Activated B cell treated with CpG ODN at 0.5 μM for 24 hours (primary cell): ENCODE measurements at places on chromosomes 13 and 19. TPM values are rescaled to one million over a fixed set of nuclear protein-coding genes. Genes with fewer than 3 reads are reported as not detected.

AXL gene
- total RNA-seq: not detected in 2 replicates

CCL25 gene
- not detected in 2 replicates for total RNA-seq

ZNF567 gene
- total RNA-seq: 13.3 and 15.0 TPM in 2 replicates

FAM216B gene
- total RNA-seq: not detected in 2 replicates

PSG3 gene
- not detected in 2 replicates for total RNA-seq

CD22 gene
- 920 and 1,096 TPM in 2 replicates for total RNA-seq

SIRT2 gene
- 28.4 and 32.7 TPM in 2 replicates for total RNA-seq

CAMSAP3 gene
- total RNA-seq: 0.64 and 0.80 TPM in 2 replicates

SLITRK6 gene
- not detected in 2 replicates for total RNA-seq

C3 gene
- total RNA-seq: 0.44 and 0.53 TPM in 2 replicates

CD209 gene
- 0.11 and 0.24 TPM in 2 replicates for total RNA-seq

TUBB4A gene
- 13.2 and 16.8 TPM in 2 replicates for total RNA-seq

IZUMO1 gene
- not detected in 2 replicates for total RNA-seq

TRPC4 gene
- total RNA-seq: not detected in 2 replicates

CDX2 gene
- not detected in 2 replicates for total RNA-seq

YJU2 gene
- 40.7 and 43.0 TPM in 2 replicates for total RNA-seq

C19orf67 gene
- total RNA-seq: not detected in 2 replicates

NLRP8 gene
- total RNA-seq: not detected in 2 replicates

AKAP8 gene
- total RNA-seq: 74.8 and 79.0 TPM in 2 replicates

GRCh38 chr13:97582170-97582569 lies 148.2 kb downstream of the RAP2A start:
- no peak for DNase-seq
- peaks cover 5% of the 10 kb centered on the region for H3K27me3 ChIP-seq
- H3K36me3 ChIP-seq: no peaks in the 10 kb centered on the region
- H3K4me1 ChIP-seq: no peaks in the 10 kb centered on the region

DNA sequence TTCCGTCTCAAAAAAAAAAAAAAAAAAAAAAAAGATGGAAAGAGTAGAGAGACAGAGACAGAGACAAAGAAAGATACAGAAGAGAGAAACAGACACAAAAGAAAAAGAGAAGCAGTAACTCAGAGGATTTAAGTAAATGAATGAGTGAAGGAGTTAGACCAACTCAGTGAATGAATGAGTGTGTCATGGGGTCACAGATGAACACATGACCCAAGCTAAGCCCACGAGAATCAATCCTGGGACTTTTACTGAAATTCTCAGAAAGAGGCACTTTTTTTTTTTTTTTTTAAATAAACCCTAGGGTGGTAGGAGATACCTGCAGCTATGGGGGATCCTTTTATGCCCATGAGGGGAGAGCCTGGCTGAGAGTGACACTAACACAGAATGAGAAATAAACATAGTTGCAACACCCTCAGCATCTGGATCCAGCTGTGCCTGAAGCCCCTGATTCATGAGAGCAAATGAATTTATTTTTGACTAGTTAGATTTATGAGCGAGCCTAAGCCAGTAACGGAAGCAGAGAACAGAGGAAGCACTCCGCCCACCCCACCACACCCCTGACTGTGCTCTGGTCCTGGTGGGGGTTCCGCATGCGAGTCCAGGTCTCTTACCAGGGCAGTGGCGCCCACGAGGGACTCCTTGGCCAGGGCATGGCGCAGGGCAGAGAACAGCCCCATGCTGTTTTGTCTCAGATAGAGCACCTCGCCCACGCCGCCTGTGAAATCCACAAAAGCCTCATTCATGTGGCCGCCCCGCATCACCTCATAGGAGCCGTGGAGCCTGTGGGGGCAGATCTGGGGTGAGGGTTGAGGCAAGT lies 4.6 kb downstream of the CAPN12 start:
- H3K4me3 ChIP-seq: no peak overlapping the region
- H3K36me3 ChIP-seq: no peaks in the 10 kb centered on the region
- DNase-seq: no peak
- H3K27ac ChIP-seq: no peak overlapping the region
- no peaks in the 10 kb centered on the region for H3K27me3 ChIP-seq

- DNase-seq: no peak
- H3K36me3 ChIP-seq: peaks cover 32% of the 10 kb centered on the region
- H3K27ac ChIP-seq: peak overlapping the region; percentile 76
- peak overlapping the region; percentile 8 for H3K4me3 ChIP-seq
- H3K4me1 ChIP-seq: peaks cover 71% of the 10 kb centered on the region
Measured at GRCh38 chr13:51420681-51421490, 31.9 kb downstream of the INTS6 start.

GRCh38 chr13:110925023-110925612 lies 10.2 kb upstream of the ANKRD10 start:
- peaks cover 21% of the 10 kb centered on the region for H3K4me1 ChIP-seq
- no peak for DNase-seq
- peaks cover 13% of the 10 kb centered on the region for H3K27me3 ChIP-seq
- no peak overlapping the region for H3K27ac ChIP-seq
- H3K36me3 ChIP-seq: no peaks in the 10 kb centered on the region
- H3K4me3 ChIP-seq: no peak overlapping the region

- H3K4me1 ChIP-seq: peaks cover 17% of the 10 kb centered on the region
- H3K4me3 ChIP-seq: no peak overlapping the region
- H3K27me3 ChIP-seq: no peaks in the 10 kb centered on the region
Measured at GRCh38 chr19:41409288-41409687, 11.7 kb downstream of the BCKDHA start.

GRCh38 chr19:15210323-15210781 lies 9.6 kb upstream of the NOTCH3 start:
- H3K4me3 ChIP-seq: no peak overlapping the region
- no peaks in the 10 kb centered on the region for H3K36me3 ChIP-seq
- H3K27ac ChIP-seq: no peak overlapping the region
- no peak for DNase-seq

DNA sequence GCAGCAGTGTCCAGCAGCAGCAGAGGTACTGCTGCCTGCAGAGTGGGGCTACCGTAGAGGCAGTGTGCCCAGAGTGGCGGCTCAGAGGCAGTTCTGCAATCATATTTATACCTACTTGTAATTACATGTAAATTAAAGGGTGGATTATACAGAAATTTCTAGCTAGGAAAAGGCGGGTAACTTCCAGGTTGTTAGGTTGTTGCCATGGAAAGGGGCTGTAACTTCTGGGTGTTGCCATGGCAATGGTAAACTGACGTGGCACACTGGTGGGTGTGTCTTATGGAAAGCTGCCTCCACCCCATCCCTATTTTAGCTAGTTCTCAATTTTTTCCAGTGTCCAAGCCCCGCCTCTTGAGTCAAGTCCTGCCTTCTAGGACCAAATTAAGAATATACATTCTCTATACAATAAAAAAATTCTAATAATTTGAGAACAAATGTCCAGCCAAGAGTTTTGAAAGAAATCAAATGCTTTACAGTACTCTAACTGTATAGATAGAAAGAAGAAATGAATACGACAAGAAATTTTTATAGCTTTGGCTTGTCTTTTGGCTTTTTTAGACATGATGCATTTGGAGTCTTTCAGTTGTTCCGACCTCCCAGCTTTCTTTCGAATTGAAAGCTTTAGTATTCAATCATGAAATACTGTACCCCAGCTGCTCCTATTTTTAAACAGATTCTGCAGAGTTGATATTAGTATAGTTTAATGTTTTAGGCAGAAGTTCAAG lies 816.6 kb downstream of the DIAPH3 start:
- H3K4me1 ChIP-seq: no peaks in the 10 kb centered on the region
- H3K4me3 ChIP-seq: no peak overlapping the region
- no peaks in the 10 kb centered on the region for H3K36me3 ChIP-seq

- no peak overlapping the region for H3K4me3 ChIP-seq
- no peaks in the 10 kb centered on the region for H3K36me3 ChIP-seq
- no peak overlapping the region for H3K27ac ChIP-seq
- H3K27me3 ChIP-seq: peaks cover 25% of the 10 kb centered on the region
- DNase-seq: no peak
Measured at GRCh38 chr13:47158593-47158992, 261.7 kb upstream of the HTR2A start.

- no peaks in the 10 kb centered on the region for H3K4me1 ChIP-seq
- no peaks in the 10 kb centered on the region for H3K36me3 ChIP-seq
- no peak overlapping the region for H3K27ac ChIP-seq
- H3K27me3 ChIP-seq: no peaks in the 10 kb centered on the region
Measured at GRCh38 chr13:105937451-105937850, 598.0 kb downstream of the EFNB2 start.

DNA sequence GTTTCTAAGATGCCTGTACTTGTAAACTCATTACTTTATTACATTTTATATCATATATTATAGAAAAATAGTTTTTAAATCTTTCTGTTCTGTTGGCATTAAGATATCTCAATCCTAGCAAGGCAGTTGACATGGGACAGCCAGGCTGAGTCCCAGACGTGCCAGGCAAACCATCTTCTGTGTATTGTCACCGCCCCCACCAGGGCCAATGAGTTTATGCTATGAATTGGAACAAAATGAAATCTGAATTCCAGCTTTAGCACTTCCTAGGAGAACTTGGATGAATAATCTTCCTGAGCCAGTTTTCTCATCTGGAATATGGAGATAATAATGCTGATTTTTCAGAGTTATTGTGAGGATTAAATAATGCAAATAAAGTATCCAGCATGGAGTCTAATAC lies 79.9 kb upstream of the GSX1 start:
- H3K36me3 ChIP-seq: no peaks in the 10 kb centered on the region
- H3K4me3 ChIP-seq: no peak overlapping the region
- no peak for DNase-seq
- H3K27me3 ChIP-seq: peaks cover 13% of the 10 kb centered on the region
- H3K27ac ChIP-seq: no peak overlapping the region
- H3K4me1 ChIP-seq: no peaks in the 10 kb centered on the region

DNA sequence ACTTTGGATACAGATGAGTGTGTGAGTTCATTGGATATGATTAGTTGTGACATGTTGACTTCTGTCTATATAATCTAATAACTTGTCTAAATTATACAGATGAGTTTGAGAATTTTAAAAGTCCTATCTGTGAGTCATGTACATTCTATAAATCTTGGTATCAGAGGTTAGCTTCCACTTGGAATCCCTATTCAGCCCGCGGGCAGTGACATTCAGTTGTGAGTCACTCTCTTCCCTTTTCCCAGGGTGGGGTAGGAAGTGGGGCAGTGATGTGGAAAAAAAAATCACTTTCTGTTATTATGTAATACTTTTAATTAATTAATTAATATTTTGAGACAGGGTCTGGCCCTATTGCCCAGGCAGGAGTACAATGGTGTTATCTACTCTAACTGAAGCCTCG lies 33.0 kb upstream of the ZNF808 start:
- no peak overlapping the region for H3K4me3 ChIP-seq
- DNase-seq: no peak
- H3K36me3 ChIP-seq: peaks cover 30% of the 10 kb centered on the region
- H3K27me3 ChIP-seq: peaks cover 3% of the 10 kb centered on the region
- H3K27ac ChIP-seq: no peak overlapping the region
- no peaks in the 10 kb centered on the region for H3K4me1 ChIP-seq

- no peaks in the 10 kb centered on the region for H3K36me3 ChIP-seq
- no peak overlapping the region for H3K27ac ChIP-seq
- no peak for DNase-seq
Measured at GRCh38 chr13:107974409-107974808, 240.9 kb downstream of the LIG4 start.

- H3K4me1 ChIP-seq: peaks cover 18% of the 10 kb centered on the region
- peak; percentile 27 for DNase-seq
- peak overlapping the region; percentile 71 for H3K27ac ChIP-seq
- H3K4me3 ChIP-seq: peak overlapping the region; percentile 76
Measured at GRCh38 chr13:30690282-30691188, 44.8 kb upstream of the ALOX5AP start.

DNA sequence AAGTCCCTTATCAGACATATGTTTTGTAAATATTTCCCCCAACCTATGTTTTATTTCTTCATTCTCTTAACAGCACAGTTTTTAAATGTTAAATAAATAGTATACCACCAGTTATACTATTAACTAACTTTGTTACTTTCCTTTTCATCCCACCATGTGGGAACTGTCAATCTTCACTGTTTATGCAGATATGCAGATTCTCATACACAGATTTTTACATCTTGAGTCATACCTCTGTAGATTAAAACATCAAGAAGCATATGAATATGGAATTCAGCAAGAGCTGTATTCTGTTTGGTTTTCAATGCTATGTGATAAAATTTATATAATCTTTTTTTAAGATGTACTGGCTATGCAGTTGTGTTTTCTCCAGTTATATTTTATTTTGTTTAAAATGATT lies 566.3 kb downstream of the LIG4 start:
- H3K27me3 ChIP-seq: no peaks in the 10 kb centered on the region
- H3K36me3 ChIP-seq: no peaks in the 10 kb centered on the region
- no peak overlapping the region for H3K4me3 ChIP-seq

DNA sequence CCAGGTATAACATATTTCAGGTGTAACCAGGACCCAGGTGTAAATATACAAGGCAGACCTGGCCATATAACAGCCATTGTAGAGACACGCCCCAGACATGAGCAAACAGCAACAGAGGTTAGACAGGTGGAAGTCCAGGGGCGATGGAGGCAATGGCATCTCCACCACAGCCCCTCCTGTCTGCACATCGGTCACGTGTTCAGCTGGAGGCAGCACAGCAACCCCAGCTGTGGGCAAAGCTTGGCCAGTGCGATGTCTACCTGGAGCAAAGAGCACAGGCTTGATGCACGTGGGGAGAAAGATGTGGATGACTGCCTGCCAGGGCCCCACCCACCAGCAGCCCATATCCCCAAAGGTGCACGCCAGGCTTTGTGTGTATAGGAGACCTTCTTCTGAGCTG lies 4.4 kb downstream of the CYP4F2 start:
- no peaks in the 10 kb centered on the region for H3K36me3 ChIP-seq
- H3K27me3 ChIP-seq: peaks cover 19% of the 10 kb centered on the region
- H3K4me3 ChIP-seq: no peak overlapping the region

- H3K36me3 ChIP-seq: no peaks in the 10 kb centered on the region
- H3K27ac ChIP-seq: no peak overlapping the region
- H3K4me1 ChIP-seq: no peaks in the 10 kb centered on the region
- H3K27me3 ChIP-seq: no peaks in the 10 kb centered on the region
- no peak overlapping the region for H3K4me3 ChIP-seq
Measured at GRCh38 chr13:39556866-39557265, 46.1 kb downstream of the LHFPL6 start.

DNA sequence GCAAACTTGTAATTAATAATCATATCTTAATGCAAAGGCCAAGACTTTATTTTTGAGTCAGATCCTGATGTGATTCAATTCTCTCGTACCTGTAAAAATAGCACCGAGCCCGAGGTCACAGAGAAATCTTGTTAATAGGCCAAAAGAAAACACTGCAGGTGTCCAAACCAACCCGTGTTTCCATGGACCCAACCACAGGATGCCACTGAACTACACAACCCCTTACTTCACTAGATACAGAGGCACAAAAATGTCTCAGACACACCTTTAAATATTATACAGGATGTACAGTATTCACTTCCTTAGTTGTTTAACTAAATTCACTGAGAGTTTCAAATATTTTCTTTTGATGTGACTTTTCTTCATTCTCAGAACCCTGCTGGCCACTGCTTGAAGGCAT lies 530.9 kb downstream of the MYO16 start:
- peaks cover 40% of the 10 kb centered on the region for H3K4me1 ChIP-seq
- no peak for DNase-seq
- H3K36me3 ChIP-seq: no peaks in the 10 kb centered on the region

GRCh38 chr13:48562296-48563066 lies 29.6 kb upstream of the RCBTB2 start:
- no peaks in the 10 kb centered on the region for H3K36me3 ChIP-seq
- peak overlapping the region; percentile 57 for H3K27ac ChIP-seq
- H3K27me3 ChIP-seq: peaks cover 59% of the 10 kb centered on the region
- peaks cover 24% of the 10 kb centered on the region for H3K4me1 ChIP-seq
- H3K4me3 ChIP-seq: no peak overlapping the region
